GM12891 (cell line): ENCODE measurements at places on chromosomes 2 and 18.

- no peak for DNase-seq
These were observed 54.8 kb downstream of the ZNF407 start for GRCh38 chr18:74652392-74652988.

DNA sequence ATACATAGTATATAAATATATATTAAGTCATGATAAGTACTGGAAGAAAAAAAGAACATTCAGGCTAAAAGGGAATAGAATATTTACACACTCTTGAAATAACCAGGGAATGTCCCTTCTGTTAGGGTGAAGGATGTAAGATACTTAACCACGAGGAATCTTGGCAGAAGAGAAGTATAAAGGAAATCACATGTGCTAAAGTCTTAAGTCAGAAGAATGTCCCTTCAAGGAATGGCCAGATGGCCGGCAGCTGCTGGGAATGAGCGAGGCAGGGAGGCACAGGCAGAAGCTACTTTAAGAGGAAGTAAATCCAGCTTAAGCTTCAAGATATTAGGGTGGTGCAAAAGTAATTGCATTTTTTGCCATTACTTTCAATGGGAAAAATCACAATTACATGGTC lies 5.5 kb downstream of the CCDC102B start:
- DNase-seq: no peak

GRCh38 chr18:48880931-48881330 lies 69.8 kb downstream of the SMAD7 start:
- no peak for DNase-seq

DNA sequence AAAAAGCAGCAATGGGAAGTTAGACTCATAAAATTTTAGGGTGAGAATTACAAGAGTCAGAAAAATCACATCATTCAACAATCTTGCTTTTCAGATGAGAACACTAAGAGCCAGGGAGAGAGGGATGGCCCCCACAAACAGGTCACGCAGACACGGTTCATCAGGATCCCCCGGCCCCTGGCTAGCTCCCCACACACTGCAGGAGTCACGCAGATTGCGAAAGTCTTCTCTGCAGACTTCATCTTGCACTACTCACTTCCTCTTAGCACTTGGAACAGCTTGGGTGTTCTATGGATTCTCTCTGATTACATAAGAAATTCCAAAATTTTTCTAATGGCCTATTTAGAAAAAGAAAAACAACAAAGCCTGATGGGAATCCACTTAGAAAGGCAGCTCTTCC lies 21.6 kb upstream of the SULT1C2 start:
- DNase-seq: no peak

GRCh38 chr2:221671515-221671914 lies 99.4 kb upstream of the EPHA4 start:
- no peak for DNase-seq

DNA sequence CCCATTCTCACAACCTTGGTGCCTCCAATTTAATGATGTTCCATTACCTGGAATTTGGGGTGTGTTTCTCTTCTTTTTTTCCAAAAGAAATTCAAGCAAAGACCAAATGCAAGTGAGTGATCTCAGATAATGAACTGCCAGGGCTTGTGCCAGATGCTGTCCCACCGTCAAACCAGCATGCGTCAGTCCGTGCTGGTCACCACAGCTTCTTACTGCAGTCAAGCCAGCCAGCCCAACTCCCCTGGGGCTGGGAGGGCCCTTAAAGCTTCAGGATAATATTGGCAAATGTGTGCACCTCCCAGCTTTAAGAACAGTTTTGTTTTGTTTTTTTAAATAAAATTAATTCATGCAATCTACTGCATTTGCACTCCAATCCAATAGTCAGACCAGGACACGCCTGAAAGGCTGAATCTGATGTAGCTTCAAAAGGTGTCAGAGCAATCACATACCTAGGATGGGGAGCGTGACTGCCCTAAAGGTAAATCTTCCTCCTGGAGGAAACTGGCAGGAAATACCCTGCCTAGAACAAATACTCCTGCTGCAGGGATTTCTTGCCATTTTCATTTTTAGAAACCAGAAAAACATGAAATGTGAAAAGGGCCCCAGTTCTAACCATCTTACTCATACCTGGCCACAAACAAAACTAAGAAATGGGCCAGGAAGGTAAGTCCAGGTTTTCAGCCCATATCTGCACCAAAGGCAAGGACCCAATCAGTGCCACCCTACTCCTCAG lies 26.8 kb upstream of the SP3 start:
- no peak for DNase-seq

- DNase-seq: no peak
These were observed 94.5 kb upstream of the HAAO start for GRCh38 chr2:42886921-42887320.

DNA sequence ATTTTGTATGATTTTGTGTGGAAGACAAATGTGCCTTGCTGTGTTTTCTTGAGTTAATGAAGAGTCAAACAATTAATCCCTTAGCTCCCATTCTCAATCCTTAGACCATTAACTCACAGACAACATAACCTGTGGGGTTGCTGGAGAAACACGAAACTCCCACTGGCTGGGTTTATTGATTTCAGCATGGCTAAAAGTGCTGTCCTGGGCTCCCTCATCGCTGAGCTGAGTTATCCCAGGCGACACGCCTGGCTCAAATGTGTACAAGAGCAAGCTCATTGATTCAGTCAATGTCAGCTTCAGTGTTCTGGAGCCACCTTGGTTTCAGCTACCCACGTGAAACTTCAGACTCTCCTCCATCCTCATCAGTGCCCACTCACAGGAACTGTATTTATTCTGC lies 896.1 kb downstream of the CNTNAP5 start:
- no peak for DNase-seq

GRCh38 chr2:319059-319600 lies 31.2 kb upstream of the ALKAL2 start:
- no peak for DNase-seq

DNA sequence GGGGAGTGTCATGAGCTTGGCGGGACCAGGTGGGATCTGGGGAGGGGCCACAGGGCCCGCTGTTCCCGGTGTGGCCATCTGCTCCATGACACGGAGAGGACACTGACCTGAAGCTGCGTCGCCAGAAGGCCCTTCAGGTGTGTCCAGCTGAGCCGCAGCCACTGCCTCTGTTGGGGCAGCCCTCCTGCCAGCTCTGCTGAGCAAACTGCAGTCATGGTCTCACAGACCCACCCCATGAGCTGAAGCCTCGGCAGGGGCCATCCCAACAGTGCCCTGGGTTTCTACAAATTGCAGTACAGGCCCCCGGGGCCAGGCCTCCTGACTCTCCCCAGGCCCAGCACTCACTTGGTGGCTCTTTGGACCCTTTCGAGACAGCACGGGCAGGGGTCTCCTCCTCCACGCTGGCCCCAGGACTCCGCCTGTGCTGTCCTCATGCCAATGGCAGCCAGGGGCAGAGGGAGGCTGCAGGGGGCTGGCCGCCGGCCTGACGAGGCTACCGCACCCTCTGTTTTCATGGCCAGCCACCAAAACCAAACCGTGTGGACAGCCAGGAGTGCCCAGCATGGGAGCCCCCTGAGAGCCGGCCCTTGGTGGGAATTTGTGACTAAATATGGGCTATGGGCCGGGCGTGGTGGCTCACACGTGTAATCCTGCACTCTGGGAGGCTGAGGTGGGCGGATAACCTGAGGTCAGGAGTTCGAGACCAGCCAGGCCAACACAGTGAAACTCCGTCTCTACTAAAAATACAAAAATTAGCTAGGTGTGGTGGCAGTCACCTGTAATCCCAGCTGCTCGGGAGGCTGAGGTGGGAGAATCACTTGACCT lies 175.2 kb upstream of the SALL3 start:
- DNase-seq: no peak
